ENCODE measurements at places on chromosomes 3 and 15.

DNA sequence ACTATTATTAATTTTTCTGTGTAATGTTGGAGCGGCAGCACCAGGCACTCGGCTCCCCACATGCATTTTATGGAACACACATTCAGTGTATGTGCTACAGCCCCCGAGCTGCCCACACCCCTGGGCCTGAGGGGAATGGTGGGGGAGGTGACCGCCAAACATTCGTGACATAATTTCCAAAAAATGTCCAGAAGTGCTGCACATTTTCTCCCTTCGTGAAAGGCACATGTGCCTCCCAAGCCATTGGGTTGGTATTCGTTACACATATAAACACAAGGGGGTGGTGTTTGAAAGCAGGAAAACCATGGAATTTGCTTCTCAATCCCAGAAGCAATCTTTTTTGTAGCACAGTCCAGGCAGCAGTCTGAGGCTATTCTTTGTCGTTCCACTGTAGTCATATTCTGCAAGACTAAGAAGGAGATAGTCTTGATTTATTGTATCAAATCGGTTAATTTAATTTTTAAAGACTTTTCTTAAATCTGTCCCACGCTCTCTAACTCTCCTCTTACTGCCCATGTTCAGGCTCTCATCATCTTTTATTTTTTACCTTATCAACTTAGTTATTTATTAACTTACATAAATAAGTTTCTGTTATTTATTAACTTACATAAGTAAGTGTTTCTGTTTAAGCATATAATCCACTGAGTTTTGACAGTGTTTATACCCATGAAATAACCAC is 39.2 kb upstream of the POLR2M start:
- DNase-seq, result no peak

- DNase-seq, result no peak
Measured at GRCh38 chr3:133452641-133453319, 52.9 kb downstream of the BFSP2 start.

DNA sequence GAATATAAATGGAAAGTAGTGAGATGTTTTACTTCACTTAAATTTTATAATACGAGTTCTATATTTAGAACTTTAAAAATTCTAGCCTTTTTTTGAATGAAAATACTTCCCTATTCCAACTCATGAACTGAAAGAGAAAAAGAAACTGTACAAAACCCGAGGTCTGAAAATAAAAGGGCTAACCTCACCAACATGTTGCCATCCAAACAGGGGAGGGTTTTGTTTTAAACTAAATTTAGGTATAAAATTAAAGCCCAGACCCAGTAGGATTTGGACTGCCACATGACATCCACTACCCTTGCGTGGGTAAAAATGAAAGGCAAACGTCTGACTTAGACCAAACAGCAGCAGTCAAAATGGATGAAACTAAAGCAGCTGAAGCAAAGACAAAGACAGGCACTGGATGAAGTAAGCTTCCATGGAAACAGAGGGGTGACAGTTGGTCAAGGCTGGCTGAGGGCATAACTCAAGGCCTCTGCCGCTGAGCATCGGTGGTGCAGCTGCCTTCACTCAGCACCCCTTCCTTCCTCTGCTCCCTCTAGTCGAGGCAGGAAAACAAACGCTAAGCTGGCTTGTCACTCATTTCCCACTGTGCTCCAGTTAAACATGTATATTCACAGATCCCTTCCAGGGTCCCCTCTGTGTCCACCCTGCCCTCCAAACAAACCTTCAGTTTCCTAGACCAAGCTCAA is 58.1 kb downstream of the TM4SF4 start:
- DNase-seq, result no peak

GRCh38 chr3:135239615-135239884 is 444.5 kb downstream of the EPHB1 start:
- no peak for DNase-seq

DNA sequence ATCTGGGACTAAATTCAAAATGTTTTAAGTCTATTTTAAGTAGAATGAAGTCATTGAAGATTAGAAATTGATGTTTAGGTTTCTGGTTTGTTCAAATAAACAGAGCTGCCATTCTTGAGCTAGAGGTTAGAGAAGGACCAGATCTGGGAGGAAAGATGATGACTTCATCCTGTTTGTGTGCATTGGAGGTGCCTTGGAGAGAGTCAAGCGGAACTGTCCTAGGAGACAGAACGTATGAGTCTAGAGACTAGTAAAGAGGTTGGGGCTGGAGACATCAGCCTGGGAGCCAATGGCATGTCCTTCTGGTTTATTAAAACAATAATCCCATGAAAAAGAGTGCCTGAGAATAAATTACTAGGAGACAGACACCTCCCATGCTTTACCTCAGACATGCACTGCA is 303.4 kb downstream of the KBTBD8 start:
- no peak for DNase-seq

GRCh38 chr3:132283440-132283839 is 33.8 kb upstream of the ACP3 start:
- DNase-seq, result no peak

DNA sequence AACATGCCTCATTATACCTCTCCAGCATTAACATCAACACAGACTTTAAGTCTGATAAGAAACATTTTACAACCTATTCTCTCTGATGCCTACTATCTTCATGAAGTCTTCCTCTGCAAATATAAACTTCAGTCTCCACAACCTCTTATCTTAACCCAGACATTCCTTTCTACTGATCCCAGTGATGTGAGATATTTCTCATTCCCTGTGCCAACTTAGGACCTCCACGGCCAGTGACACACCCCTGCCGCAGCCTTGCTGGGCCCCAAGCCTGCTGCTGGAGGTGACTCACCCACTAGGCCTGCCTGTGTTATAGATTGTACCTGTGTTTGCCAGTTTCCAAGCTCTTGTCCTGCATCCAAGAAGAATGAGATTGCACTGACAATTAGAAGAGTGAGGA is 734.5 kb upstream of the CADM2 start:
- DNase-seq, result no peak

GRCh38 chr15:22831473-22831872 is 7.0 kb upstream of the NIPA2 start:
- no peak for DNase-seq

- no peak for DNase-seq
Measured at GRCh38 chr15:36831125-36831903, 251.9 kb downstream of the CDIN1 start.

- DNase-seq, result no peak
Measured at GRCh38 chr3:46091046-46091445, 63.8 kb upstream of the XCR1 start.

DNA sequence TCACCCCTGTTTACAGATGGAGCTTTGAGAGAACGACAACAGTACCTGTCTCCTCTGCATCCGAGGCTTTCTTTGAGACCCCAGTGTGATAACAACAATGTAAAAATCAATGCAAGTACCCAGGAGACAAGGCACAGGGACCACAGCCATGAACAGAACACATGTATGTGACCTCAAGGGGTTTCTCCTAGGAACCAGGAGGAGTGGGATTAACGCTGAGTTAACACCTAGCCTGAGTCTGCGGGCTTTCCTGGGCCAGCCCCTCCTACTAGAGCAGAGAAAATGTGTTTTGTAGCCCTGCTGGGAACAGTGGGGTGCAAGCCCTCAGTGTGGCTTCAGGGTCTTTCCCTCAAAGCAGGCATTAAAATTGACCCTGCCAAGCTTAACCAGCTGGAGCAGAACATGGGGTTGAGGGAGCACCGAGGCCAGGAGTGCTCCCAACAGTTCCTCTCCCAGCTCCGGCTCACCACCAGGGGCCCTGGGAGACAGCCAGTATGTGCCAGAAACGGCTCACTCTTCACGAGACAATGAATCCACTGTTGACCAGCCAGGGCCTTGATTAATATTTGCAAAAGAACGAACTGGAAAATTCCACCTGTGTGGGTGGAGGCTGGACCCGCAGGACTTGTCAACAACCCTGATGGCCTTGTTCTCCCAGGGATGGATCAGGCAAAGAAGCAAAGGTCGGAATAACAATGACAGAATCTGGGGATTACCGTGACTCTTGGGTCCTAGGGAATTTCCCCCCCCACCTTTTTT is 3.6 kb downstream of the CHDH start:
- no peak for DNase-seq

- DNase-seq, result no peak
Measured at GRCh38 chr3:132695422-132695821, 26.8 kb downstream of the NPHP3 start.

GRCh38 chr15:99732751-99733267 is 428 bp downstream of the LYSMD4 start:
- DNase-seq, result no peak

All from activated CD8-positive, alpha-beta memory T cell treated with anti-CD3 and anti-CD28 coated beads for 4 hours (primary cell).